NCI-H1417 (cell line): ENCODE measurements at places on chromosomes 4 and X.

- DNase-seq = no peak
Measured at GRCh38 chrX:71245159-71245558, 8.8 kb downstream of the ZMYM3 start.

DNA sequence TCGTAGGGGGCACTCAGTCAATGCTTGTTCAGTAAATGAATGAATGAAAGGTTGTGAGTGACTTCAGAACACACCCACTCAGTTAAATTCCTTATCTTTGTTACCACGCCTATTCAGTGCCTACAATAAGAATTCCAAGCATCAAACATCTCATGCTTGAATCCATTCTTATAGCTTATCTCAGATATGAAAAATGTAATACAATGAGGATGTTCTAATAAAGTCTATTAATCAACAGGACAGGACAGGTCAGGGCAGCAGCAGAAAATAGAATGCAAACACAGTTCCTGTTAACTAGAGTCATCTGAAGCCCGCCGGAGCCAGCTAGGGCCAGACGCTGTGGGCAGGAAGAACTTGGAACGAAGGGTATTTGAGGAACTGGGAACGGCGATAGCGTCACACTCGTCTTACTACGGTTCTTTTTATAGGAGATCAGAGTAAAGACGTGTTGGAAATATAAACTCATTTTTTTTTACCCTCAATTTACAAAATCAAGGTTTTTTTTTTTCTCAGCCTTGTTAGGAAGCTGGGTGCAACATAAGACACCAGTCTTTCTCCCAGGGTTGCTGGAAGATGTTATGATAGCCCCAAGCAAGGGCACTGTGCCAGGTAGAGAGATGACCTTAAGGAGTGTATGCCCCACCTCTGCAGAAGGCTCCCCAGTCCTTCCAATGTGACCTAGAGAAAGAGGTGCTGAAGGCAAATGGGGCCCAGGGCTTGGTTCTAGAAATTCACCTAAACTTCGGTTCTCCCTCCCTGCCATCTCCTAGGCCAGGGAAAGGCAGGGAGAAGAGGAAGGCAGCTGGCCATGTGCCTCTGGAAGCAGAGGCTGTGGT lies 48.3 kb downstream of the SEL1L3 start:
- no peak for DNase-seq

GRCh38 chr4:34492414-34492813 lies 1751.9 kb downstream of the ARAP2 start:
- no peak for DNase-seq

DNA sequence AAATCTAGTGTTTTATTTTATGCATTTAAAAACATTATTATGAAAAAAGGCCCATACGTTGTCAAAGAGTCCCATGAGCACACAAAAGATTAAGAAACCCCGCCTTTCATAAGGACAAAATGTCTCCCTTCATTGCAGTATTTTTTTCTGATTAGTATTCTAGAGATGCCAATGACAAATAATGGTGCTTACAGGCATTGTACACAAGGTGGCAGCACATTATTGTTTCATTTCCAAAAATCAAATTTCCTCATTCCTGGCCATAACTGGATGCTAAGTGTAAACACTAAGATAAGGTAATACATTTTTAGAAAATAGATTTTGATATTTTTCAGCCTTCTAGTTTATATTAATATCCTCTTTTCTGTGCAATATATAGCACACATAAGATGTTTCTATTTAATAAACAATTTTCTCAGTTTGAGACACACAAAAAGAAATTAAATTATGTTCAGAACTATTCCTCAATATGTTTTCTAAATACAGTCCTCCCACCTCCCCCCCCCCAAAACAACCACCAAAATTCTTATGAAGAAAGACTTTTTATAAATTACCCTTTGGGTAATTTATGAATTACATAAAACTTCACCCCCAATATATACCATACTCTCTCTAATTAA lies 47.7 kb downstream of the TIGD2 start:
- peak; percentile 65 for DNase-seq

GRCh38 chr4:183503497-183504063 lies 1.3 kb upstream of the ING2 start:
- DNase-seq = peak; percentile 19

DNA sequence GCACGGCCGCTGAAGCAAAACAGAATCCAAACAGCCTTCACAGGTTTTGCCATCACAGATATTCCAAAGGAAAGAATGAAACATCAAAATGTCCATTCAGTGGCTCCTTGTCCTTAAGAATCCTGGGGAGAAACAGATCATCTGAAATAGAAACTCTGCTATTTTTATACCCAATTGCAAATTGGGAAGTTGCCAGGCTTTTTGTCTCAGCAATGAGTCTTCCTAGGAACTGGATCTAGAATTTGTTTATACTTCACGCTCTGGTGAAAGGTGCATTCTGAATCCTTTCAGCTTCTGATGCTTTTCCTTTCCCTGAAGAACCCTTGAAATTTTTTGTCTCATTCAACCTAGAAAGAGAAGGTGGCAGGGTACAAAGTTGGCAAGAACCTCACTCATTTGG lies 218.9 kb downstream of the FBXW7 start:
- no peak for DNase-seq
